CD4-positive, alpha-beta T cell treated with Interleukin-4 for 4 hours (primary cell): ENCODE measurements at places on chromosomes 11 and 22.

DNA sequence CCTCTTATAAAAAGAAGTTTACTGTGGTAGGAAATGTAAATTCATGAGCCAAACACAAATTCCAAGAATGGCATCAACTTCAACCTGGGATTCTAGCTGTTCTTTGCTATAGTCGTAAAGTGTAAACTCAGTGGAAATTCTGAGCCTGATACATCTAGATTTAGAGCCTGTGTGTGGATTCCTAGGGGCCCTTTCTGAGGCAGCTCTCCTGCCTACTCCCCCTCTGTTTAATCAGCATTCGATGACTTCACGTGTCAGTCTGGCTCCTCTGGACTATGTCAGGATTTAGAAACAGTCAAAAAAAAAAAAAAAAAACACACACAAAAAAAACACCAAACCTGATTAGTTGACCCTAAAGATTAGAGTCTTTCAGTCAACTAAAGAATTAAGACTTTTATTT is 93.1 kb upstream of the SC5D start:
- no peak for DNase-seq

DNA sequence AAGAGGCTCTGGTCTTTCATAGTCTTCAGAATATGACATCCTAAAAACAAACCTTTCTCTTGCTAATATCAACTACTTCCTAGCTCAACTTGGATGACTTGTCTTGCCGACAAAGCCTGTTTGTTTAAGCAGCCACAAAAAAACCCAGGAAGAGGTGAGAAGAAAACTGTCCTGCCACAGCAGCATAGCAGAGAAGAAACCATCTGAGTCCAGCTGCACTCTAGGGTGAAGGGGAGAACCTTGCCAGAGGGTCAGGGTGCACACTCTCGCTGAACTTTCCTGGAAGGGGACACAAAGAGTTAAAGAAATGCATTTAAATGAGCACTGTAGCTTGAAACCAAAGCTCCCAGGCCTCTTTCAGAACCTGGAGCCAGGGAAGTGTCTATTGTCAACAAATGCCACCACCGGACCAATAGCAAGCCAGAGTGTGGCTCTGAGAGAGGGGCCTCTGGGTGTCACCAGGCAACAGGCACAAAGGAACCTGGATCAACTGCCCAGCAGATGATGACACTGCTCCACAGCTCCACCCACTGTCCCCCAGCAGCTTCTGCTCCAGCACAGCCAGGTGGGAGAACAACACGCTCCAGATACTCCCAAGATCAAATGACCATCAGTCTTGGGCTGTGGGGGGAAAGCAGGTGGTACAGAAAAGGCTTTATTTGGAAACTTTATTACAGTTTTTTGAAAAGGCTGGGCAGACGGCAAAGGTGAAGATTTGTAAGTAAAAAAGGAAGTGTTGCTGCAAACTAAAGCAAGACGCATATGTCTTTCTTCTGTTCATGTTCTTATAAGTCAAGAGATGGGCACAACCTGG is 105.7 kb downstream of the RASSF10 start:
- DNase-seq: no peak

DNA sequence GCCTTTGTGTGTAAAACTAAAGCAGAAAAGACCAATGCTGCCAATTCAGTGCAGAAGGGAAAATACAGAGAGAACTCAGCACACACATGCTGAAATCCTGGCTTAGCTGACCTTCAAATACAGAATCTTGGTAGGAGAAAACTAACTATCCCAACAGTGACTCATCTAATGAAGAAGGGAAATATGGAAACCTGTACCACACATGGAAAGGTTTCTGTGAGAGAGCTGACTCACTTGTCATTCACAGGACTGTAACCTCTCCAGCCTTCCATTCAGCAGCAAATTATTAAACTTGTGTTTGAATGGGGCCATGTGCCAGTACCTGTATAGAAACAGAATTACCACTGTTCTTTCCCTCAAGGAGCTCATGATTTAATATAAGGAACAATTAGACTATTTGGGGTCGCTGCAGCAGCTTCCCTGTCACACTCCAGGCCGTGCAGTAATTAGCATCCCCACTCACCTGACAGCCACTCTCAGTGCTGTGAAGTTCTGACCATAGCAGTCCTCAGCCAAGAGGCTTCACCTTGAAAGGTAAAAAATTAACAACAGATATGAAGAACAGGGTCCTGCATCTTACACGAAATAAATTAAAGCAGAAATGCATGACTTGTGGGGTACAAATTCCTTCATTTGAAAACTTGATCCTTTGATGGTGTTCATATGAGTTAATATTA is 53.9 kb downstream of the MSANTD4 start:
- no peak for DNase-seq

GRCh38 chr11:95230810-95231126 is 234 bp downstream of the SESN3 start:
- DNase-seq: no peak
